ENCODE measurements at places on chromosomes 4 and X.
A peak's percentile ranks its signal among the peaks of the same experiment; 100 is the strongest.

DNA sequence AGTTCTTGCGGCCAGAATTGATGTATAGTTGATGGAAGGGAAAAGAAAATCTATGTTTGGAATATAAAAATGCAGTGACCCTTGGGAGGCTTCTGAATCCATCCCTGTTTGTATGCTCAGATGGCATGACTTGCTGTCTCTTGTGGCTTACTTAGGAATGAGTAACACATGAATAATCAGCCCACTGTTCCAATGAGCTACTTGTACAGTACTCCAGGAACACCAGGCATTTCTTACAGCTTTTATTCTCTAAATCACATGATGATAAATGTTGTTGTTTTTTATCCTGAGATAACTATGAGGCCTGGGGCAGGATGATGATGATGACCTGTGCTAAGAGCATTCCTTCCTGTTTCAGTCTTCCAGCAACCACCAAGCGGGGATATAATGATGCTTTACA is 18.9 kb downstream of the TMPRSS11E start:
- no peaks in the 10 kb centered on the region for H3K36me3 ChIP-seq
- no peaks in the 10 kb centered on the region for H3K4me1 ChIP-seq
- H3K4me3 ChIP-seq = no peak overlapping the region
- H3K27me3 ChIP-seq = no peaks in the 10 kb centered on the region
- DNase-seq = no peak
- H3K27ac ChIP-seq = no peak overlapping the region

- H3K27ac ChIP-seq = no peak overlapping the region
- H3K36me3 ChIP-seq = no peaks in the 10 kb centered on the region
- H3K4me3 ChIP-seq = no peak overlapping the region
- DNase-seq = no peak
These were observed 183.7 kb downstream of the SOWAHB start for GRCh38 chr4:76714226-76714625.

GRCh38 chr4:53703267-53703655 is 112.0 kb upstream of the LNX1 start:
- H3K36me3 ChIP-seq = no peaks in the 10 kb centered on the region
- H3K27me3 ChIP-seq = no peaks in the 10 kb centered on the region
- peak overlapping the region; percentile 57 for H3K27ac ChIP-seq

- no peak overlapping the region for H3K4me3 ChIP-seq
- no peak overlapping the region for H3K27ac ChIP-seq
- H3K27me3 ChIP-seq = no peaks in the 10 kb centered on the region
- no peaks in the 10 kb centered on the region for H3K36me3 ChIP-seq
- no peak for DNase-seq
- no peaks in the 10 kb centered on the region for H3K4me1 ChIP-seq
These were observed 87.6 kb upstream of the EXOC1L start for GRCh38 chr4:55731959-55732358.

DNA sequence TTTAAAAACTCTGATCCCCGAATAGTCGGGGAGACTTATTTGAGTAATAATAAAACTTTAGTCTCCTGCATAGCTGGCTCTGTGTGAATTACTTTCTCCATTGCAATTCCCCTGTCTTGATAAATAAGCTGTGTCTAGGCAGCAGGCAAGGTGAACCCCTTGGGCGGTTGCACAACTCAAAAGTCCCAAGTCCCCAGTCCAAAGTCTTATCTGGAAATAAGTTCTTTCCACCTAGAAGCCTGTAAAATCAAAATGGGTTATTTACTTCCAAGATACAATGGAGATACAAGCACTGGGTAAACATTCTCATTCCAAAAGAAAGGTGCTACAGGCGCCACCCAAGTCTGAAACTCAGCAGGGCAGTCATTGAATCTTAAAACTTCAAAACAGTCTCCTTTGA is 10.1 kb upstream of the PNMA5 start:
- H3K36me3 ChIP-seq = no peaks in the 10 kb centered on the region
- DNase-seq = no peak
- no peak overlapping the region for H3K27ac ChIP-seq

DNA sequence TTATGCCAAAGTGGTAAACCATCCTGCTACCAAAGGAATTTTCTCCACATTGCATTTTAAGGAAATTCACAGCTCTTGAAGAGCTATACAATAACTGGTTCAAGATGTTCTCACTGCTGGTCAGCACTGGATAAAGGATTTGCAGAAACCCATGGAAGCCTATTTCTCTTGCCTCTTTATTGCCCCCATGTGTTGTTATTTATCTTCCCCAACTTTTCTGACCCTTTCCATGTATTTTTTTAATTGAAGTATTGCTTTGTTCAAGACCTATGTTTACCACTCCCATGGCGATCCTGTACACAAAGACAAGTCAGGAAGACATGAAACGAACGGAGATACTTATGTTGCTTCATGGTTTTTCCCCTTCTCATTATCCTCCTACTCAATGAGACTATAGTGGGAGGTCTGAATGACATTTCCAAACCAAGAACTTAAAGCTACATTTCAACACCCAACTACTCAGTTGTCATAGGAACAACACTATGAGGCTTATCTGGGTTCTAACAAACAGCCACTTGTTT is 566.4 kb upstream of the DIPK2B start:
- no peaks in the 10 kb centered on the region for H3K4me1 ChIP-seq
- no peak for DNase-seq
- no peak overlapping the region for H3K4me3 ChIP-seq
- peak overlapping the region; percentile 55 for H3K27ac ChIP-seq

GRCh38 chr4:21366312-21366711 is 582.3 kb downstream of the KCNIP4 start:
- H3K4me1 ChIP-seq = no peaks in the 10 kb centered on the region
- H3K27ac ChIP-seq = no peak overlapping the region
- H3K27me3 ChIP-seq = no peaks in the 10 kb centered on the region
- no peaks in the 10 kb centered on the region for H3K36me3 ChIP-seq
- DNase-seq = no peak

GRCh38 chr4:68963374-68963773 is 11.8 kb upstream of the UGT2A3 start:
- H3K27me3 ChIP-seq = no peaks in the 10 kb centered on the region
- no peak for DNase-seq
- no peak overlapping the region for H3K27ac ChIP-seq
- H3K4me3 ChIP-seq = no peak overlapping the region

Data from gastrocnemius medialis (tissue), 4 donors.